ENCODE measurements at places on chromosomes 16 and 17. TPM values are rescaled to one million over a fixed set of nuclear protein-coding genes. Genes with fewer than 3 reads are reported as not detected.

IGF2BP1 gene
- total RNA-seq, result 0.03 TPM

RUNDC1 gene
- total RNA-seq, result 14.5 TPM

TMEM114 gene
- not detected for total RNA-seq

KRTAP9-2 gene
- not detected for total RNA-seq

ODAD4 gene
- 1.3 TPM for total RNA-seq
